Activated CD4-positive, alpha-beta T cell treated with anti-CD3 and anti-CD28 coated beads, Interleukin-2, amount 50 U/mL, for 16 hours (primary cell): ENCODE measurements at places on chromosomes 5 and 9.

DNA sequence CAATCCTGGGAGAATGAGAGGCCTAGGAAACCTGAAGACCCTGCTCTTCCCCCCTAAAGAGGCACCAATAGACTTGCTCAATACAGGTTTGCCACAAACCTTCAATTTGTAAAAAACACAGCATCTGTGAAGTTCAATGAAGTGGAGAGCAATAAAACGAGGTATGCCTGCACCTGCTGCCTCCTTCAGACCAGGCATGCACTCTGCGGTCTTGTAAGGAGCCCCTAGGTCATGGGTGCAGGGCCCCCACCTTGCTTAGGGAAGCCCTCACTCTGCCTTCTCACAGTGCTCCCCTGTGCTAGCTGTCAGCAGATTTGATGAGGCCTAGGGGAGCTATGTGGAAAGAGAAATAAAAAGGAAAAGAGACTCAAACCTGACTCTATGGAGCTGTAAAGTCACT lies 72.1 kb upstream of the GALNT10 start:
- no peak for DNase-seq

GRCh38 chr9:31983895-31984294 lies 400.5 kb upstream of the ACO1 start:
- no peak for DNase-seq

DNA sequence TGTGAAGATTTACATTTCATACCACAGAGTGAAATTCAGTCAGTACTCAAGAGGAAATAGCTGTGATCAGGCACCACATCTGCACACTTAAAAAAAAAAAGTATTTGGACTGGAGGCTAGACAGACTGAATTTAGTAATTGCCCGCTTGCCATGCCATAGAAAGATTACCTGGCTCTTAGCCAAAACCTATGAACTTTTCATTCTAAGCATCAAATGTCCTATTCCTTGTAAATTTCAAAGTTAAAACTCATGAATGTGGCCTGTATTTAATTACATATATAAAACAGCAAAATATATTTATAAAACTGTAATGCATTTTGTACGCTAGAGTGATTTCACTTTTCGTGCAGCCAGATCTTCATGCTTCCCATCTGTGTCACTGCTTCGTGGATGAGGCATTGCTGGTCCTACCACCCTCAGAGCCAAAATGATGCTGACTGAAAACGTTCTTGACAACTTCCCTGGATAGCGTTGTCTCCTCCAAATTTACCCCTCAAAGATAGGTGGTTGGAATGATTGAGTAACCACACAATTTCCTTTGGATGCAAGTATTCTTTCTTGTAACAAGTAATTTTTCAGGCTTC lies 447.9 kb upstream of the SGCD start:
- no peak for DNase-seq

DNA sequence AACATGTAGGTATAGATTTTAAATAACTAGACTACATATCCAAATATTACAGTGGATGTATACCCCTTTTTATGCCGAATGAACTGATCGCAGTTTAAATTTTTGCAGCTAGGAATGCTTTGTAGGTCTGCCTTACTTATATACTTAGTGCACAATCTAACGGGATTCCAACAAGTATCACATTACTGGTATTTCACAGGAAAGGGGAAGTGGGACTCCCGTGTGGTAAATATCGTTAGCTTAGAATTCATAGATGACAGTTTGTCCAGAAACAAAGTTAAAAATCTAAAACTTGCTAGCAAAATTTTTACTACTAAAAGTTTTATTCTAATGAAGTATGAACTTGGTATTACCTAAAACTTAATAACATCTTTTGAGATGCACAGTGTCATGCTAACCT lies 193.5 kb upstream of the TLX3 start:
- DNase-seq: no peak

GRCh38 chr9:109481856-109482255 lies 16.3 kb downstream of the PTPN3 start:
- DNase-seq: no peak

- no peak for DNase-seq
These were observed 253.7 kb downstream of the SPOCK1 start for GRCh38 chr5:137245438-137245837.

DNA sequence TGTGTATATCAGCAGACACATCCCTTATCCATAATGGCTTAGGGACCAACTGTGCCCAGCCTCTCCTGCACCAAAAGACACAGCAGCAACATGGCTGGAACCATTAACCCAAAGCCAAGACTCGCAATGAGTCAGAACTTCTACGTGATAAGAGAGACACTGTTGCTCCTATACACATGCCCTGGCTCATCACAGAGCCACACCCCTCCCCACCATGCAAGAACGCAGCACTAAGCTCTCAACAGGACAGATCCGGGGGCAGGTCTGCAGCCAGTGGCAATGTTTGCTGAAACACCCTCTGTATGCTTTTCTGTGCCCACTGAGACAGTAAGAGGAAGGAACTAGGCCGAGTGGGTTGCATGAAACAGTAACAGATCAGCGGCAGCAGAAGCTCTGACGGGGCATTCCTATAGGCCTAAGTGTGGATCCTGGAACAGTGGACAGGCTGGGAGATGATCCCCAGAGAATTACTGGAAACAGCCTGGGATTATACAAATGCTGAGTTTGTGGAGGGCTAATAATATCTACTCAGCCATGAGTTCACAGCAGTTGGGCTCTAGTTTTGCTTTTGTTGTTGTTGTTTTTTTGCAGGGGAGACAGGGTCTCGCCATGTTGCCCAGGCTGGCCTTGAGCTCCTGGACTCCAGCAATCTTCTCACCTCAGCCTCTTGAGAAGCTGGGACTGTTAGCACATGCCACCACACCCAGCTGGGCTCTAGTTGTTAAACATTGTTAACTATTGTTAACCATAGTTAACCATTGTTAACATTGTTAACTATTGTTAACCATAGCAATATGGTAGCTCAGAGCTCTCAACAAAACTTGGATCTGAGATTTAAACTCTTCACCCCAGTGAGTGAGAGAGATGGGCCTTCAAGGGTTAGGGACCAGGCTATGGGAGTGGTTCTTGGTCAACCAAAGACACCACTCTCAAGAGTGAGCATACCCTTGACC lies 41.0 kb downstream of the B4GALT1 start:
- DNase-seq: no peak

GRCh38 chr5:3835811-3836210 lies 240.2 kb downstream of the IRX1 start:
- DNase-seq: no peak

DNA sequence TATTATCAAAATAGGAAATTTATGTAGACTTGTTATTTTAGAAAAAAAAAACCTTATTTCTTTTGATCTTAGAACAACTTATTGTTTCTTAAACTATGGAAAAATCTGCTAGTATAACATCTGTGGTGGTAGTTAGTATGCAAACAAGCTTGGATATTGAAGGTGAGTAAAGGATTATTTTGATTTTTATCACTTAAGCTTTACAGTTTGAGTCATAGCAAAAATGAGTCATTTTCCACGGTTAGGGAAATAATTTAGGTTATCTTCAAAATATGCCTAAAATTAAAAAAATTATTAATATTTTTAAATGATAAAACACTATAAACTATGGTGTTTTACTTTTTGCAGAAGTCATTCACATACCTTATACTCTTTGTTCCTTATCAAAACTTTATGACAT lies 107.2 kb upstream of the DHFR start:
- peak; percentile 35 for DNase-seq

GRCh38 chr5:135262364-135262763 lies 136.7 kb downstream of the MACROH2A1 start:
- no peak for DNase-seq

- peak; percentile 95 for DNase-seq
These were observed 94.7 kb upstream of the ANKRD55 start for GRCh38 chr5:56327809-56328208.

GRCh38 chr9:134555094-134555650 lies 86.4 kb upstream of the COL5A1 start:
- no peak for DNase-seq
